ENCODE measurements at places on chromosomes 13 and 19. TPM values are rescaled to one million over a fixed set of nuclear protein-coding genes. Genes with fewer than 3 reads are reported as not detected.

Gene TECR
- 104 TPM for total RNA-seq

DNA sequence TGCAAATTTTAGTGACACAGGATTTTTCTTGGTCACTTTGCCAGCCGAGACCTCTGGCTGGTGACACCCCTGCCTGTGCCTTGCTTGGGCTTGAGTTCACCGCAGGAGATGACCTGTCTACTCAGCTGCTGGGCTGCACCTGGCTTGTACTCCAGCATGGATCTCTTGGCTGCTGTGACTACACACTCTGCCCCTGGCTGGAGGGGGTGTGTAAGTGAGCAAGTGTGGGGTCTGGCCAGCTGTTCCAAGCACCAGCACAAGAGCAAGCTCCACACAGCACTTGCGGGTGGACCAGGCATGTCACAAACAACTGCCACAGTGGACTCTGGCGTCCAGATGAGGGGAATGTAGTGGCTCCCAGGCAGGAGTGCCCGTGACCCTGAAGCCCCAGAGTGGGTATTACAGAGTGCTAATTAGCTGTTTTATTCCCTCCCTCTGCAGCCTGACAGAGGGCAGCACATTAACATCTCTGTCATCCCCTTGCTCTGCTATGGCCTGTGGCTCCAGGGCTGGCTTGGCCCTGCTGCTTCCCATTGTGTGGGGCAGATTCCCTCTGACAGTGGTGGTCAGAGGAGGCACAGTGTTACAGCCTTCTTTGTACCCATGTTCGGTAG lies 1387.2 kb downstream of the OLFM4 start:
- DNase-seq, result no peak

Gene C5AR1
- total RNA-seq, result 5.1 TPM

Gene SLC5A5
- total RNA-seq, result 0.13 TPM

Gene KLK15
- total RNA-seq, result not detected

GRCh38 chr13:60690604-60691003 lies 293.6 kb downstream of the TDRD3 start:
- DNase-seq, result no peak

- peak; percentile 32 for DNase-seq
Measured at GRCh38 chr13:111326621-111326965, 6.2 kb downstream of the TEX29 start.

Gene AP1M2
- total RNA-seq, result 81.4 TPM

GRCh38 chr13:67538906-67539305 lies 308.8 kb upstream of the PCDH9 start:
- no peak for DNase-seq

Measured in ureter (tissue), 1 donor.